ENCODE measurements at places on chromosomes 7 and 10.

DNA sequence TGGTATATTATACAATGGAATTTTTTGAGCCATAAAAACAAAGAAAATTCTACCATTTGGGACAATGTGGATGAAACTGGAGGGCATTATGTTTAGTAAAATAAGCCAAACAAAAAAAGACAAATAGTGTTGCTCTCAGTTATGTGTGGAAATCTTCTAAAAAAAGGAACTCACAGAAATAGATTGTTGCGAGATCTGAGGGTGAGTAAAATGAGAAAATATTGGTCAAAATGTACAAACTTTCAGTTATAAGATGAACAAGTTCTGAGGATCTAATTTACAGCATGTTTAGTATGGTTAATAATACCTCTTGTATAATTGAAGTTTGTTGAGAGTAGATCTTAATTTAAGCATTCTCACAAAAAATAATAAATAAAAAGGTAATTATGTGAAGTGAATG, 291.2 kb downstream of the KIF20B start:
- DNase-seq = no peak

DNA sequence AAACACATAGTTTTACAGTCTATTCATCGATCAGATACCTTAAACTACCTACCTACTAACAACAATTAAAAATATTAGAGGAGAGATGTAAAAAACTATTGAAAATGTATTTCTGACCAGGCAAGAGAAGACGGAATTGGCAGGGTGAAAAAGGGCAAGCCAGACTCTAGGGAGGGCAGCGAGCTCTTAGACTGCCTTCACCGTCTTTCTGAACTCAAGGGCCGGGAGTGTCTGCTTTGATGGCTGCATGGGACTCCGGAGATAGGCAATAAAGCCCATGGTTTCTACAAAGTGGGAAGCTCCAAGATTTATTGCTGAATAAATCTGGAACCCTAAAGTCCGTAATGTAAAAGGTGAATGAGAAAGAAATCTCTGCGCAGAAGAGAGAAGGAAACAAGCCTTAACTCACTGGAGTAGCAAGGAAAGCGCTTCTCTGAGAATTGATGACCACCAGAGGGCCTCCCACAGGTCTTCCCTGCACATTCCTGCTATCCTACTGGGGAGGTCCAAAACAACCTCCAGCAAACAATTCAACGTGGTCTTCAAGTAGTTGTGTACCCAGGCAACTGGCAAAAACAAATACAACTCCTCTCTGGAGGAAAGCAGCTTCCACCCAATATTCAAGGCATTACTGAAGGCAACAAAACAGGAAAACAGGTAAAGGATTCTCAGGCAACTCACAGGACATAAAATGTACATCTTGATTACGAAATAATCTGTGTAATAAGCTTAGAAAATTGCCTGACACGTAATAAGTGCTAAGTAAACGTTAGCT, 181.3 kb downstream of the SDK1 start:
- peak; percentile 30 for DNase-seq

DNA sequence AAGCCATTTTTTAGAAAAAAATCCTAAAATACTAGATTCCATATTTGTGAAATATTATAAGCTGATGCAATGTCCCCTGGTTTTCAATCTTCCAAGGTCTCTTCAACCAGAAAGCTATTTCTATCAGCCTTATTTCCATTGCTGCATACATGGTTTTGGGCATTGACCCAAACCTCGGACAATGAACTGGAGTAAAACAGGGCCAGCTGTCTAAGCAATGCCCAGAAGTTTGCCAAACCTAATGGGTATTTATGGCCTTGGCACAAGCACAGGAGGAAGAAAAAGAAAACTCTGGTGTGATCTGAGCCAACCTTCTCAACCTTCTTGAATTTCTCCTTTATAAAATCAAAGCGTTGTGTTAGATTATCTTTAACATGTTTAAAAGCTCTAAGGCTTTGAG, 402.3 kb downstream of the DNAJB9 start:
- no peak for DNase-seq

DNA sequence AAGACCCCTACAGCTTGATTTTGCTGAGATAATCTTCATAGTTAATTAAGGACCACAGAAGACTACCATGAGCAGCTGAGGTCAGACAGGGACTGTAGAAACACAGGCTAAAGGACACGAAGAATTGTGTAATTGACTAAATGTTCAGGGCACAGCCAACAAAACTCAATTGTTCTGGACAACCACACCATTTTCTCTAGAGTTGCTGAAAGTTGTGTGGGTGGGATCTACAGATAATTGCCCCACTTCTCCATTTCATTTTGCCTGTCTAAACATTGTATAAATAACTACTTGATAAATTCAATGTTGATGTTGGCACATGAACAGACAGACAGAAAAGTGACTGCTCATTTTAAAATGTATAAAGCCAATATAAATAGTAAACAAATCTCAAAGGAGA, 39.0 kb upstream of the SLC16A12 start:
- no peak for DNase-seq

- no peak for DNase-seq
Observed at GRCh38 chr10:105473170-105473569, 832.1 kb downstream of the SORCS3 start.

DNA sequence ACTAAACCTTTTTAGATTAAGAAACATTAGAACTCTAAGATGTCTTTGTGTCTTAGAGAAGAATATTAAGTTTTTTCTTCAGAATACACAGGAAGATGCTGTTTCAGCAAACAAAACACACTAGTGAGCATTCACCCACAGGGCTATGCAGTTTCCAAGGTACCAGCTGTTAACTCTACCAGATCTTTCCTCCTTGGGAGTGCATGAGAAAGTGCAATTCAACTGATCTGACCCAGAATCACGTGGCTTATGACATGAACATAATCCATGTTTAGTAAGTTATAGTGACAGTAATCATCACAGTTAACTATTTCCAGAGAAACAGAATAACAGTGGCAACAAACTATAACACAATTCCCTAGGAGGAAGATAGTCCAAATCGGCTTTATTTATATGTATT, 270.7 kb downstream of the CACNA2D1 start:
- no peak for DNase-seq

GRCh38 chr7:3117081-3117480, 73.4 kb upstream of the CARD11 start:
- no peak for DNase-seq

DNA sequence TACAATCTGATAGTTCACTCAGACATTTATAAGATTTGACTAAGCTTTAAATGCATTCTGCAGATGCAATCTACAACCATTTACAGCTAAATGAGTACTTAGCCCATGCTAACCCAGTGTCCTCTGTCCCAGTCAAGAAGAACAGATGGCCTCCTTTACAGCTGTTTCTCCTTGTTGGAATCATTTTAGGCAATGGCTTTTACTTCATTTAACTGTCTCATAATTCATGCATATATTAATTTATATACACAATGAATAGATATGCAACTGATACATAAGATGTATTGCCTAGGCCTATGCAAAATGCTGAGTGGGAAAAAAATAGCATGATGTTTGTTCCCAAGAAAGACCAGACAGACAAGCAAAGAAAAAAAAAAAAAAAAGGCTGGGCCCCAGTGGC, 82.2 kb downstream of the TSPAN12 start:
- no peak for DNase-seq

- peak; percentile 76 for DNase-seq
Observed at GRCh38 chr10:97553575-97554031, 19.0 kb upstream of the ANKRD2 start.

GRCh38 chr10:117053482-117053881, 48.5 kb upstream of the SHTN1 start:
- no peak for DNase-seq

DNA sequence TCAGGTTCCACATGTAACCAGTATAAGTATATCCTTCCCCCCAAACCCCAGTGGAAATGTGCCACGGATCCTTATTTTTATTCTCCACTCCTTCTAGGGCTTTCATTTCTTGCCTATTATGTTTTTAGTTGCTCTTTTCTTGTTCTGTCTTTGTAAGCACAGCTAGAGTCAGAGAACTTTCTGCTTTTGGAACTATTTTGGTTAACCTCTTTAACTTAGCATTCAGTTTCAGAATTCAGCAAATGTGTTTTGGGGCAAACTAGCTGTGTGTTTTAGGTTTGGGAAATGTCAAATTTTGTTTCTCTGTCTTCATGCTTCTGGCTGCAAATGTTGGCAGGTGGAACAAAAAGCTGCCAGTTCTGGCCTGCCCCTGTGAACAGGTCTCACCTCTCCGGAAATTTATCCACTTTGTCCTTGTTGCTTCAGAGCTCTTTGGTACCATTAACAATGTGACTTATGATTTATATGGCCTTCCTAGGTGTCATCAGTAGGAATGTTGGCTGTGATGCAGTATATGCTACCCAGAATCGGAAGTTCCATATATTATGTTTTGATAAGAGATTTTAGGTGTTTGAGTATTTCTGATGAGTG, 156.1 kb downstream of the ADK start:
- DNase-seq = no peak

DNA sequence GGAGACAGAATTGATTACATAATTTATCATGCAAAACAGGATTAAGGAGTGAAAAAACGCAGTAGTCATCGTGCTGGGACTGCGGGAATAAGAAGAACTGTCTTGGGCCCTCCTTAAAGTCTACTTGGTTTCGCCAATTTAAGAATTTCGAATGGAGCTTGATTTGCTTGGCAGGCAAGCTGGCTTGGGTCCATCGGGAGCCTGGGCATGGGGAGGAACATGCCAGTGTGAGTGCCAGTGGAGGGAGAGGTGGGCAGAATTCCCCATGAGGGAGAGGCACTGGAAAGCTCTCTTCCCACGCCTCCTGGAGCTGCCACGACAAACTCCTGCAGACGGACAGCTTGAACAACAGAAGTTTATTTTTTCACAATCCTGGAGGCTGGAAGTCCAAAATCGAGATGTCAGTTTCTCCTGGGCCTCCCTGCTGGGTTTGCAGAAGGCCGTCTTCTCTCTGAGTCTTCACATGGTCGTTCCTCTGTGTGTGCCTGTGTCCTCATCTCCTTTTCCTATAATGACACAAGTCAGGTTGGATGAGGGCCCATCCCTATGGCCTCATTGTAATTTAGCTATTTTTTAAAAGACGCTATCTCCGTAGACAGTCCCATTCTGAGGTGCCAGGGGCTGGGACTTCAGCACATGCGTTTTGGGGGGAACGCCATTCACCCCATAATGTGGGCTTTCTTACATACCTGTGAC, 528.7 kb upstream of the DPP6 start:
- DNase-seq = no peak

DNA sequence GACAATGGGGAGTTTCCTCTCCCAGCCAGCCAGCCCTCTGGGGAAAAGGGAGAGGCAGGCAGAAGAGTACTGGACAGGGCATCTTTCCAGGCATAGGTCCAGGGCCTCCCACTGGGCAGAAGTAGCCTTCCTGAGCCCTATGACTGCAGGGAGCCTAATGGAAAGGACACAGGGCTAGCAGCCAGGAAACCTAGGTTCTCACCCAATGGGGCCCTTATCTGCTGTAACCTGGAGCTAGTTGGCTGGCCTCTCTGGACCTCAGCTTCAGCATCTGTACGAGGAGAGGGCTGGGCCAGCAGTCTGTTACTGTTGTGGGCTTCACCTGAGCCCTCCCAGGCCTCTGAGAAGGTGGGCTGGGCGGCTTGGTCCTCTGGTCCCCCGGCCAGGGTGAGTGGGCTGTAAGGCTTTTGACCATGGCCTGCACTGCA, 22.4 kb downstream of the LDB3 start:
- DNase-seq = no peak

DNA sequence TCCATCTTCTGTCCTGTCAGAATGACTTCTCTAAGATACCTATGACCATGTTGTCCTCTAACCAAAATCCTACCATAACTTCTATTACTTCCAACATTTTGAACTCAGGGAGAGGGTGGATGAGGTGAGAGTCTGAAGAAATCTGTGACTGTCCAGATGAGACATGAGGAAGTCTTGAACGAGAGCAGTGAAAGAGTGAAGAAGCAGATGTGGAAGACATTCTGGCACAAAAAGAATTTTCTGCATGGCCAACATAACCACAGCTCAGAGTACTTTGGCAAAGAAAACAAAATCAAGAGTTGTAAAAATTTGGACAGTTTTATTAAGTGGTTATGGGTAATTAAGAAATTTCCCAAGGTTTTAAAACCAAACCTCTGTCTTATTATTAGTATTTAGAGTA, 141.6 kb downstream of the CPEB3 start:
- no peak for DNase-seq

DNA sequence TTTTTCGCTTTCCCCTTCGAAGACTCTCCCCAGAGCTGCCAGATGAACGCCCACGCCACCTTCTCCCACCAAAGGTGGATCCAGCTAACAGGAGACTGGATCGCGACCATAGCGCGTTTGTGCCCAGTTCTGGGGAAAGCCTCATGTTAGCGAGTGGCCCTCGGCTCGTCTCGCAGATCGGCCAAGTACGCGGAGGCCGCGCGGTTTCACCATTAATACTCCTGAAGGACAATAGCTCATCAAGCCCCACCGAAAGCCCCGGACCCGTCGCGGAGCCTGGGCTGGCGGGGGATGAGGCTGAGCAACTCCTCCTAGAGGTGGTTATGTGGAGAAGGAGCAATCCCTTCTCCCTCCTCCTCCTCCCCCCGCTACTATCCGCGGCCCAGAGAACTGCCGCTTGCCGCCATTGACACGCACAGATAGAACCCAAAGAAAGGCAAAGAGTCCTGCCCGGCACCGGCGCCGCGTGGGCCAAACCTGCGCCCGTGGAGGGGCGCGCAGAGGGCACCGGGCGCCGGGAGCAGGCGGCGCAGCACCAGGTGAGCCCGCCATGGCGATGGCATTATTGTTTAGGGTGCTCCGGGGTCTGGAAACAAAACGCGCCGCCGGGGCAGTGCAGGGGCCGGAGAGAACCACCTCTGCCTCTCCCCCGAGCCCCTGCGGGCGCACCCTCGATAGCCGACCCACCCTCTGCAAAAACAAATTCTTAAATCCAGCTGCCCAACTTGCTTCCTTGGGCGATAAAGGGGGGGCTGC, at the start of gene MACROH2A2:
Gene MACROH2A2 (plus strand): TSS at position 385 of the 756 bp plus-strand sequence. CDS start 22,813 bp downstream, outside the sequence.
- DNase-seq = peak; percentile 64

GRCh38 chr10:13709931-13710650, 123.3 kb downstream of the PRPF18 start:
- no peak for DNase-seq

- DNase-seq = no peak
Observed at GRCh38 chr10:131911451-131911850, 10.6 kb downstream of the PPP2R2D start.

GRCh38 chr7:69586321-69586720, 12.0 kb upstream of the AUTS2 start:
- no peak for DNase-seq

GRCh38 chr7:30562498-30562897, 32.2 kb upstream of the GARS1 start:
- no peak for DNase-seq

GRCh38 chr7:152411389-152411788, 24.4 kb downstream of the KMT2C start:
- DNase-seq = no peak

DNA sequence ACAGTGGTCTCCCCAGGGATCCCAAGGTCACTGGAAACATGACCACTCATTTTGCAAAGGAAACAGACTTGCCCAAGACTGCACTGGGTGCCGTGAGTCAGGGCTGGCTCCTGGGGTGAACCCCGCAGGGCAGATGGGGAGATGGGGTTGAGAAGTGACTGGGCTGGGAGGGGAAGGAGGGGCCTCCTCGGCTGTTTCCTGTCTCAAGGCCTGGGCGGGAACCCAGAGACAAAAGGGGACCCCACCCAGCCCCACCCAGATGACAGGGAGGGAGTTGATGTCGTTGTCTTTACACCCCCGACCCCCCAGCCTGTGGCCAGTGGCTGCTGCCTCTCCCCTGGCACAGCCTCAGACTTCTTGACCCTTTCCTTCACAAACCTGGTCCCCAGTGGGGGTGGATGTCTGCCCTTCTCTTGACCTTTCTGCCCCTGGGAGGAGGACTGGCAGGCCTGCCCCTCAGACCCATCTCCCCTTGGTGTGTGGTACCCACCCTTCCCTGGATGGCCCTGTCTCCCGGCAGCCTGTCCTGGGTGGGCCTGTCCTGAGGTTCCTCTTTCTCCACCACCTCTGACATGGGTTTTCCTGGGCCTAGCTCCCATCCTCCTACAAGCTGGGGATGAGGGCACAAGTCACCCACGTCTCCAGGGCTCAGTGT, 1.4 kb downstream of the MYO1G start:
- DNase-seq = no peak
